ENCODE measurements at places on chromosomes 5 and 9. TPM values are rescaled to one million over a fixed set of nuclear protein-coding genes. Genes with fewer than 3 reads are reported as not detected.
A peak's percentile ranks its signal among the peaks of the same experiment; 100 is the strongest.

GRCh38 chr5:154296525-154297159, 106.1 kb downstream of the GALNT10 start:
- DNase-seq: peak; percentile 60

DNA sequence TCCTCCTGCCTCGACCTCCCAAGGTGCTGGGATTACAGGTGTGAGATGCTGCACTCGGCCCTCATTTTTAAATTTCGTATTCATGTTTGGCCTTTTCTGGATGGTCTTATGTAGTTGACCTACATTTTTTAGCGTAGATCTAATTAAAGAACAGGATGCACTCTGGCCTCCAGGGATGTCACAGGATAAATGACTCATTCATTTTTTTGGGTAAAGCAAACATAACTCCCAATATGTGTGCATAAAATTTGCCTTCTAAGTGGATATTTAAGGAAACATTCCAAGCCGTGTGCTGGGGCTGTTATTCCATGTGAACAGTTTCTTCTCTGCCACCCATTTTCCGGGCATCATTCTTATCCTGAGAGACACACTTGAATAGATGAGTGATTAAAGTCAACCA, 501.6 kb downstream of the IRX1 start:
- DNase-seq: no peak

- DNase-seq: no peak
These were observed 1.4 kb upstream of the NKD2 start for GRCh38 chr5:1007221-1007680.

PCBD2 gene
- 4.9 TPM for total RNA-seq

GRCh38 chr9:95874989-95875304, 544 bp upstream of the ERCC6L2 start:
- DNase-seq: peak; percentile 84

CARTPT gene
- total RNA-seq: 5.8 TPM

DNA sequence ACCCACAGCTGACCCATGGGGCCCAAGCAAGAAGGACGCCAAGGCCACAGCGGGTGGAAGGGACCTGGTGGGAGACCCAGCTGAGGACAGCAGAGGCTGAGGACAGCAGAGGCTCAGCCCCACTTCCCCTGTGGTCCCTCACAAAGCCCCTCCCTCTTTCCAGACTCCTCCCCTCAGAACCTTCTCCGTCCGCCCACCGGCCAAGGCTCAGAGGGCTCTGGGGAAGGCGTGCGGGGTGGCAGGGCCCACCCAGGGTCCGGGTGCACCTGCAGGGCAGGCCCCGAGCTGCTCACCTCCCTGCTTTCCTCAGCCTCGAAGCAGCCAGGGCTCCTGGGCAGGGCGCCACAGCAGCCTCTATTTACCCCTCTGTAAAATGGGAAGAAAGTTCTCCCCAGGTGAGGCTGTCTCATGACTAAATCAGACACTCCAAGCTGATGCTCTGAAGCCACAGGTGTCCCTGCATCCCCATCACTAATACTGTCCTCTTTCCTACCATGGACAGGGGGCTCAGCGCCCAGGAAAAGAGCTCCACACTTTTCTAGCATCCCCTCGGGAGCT, 137.9 kb upstream of the PPP1R26 start:
- DNase-seq: no peak

AGPAT2 gene
- total RNA-seq: 111 TPM

GRCh38 chr9:116323571-116323970, 170.0 kb downstream of the PAPPA start:
- DNase-seq: no peak

GRCh38 chr9:75181750-75182149, 93.4 kb downstream of the OSTF1 start:
- no peak for DNase-seq

EDIL3 gene
- total RNA-seq: 75.0 TPM

DNA sequence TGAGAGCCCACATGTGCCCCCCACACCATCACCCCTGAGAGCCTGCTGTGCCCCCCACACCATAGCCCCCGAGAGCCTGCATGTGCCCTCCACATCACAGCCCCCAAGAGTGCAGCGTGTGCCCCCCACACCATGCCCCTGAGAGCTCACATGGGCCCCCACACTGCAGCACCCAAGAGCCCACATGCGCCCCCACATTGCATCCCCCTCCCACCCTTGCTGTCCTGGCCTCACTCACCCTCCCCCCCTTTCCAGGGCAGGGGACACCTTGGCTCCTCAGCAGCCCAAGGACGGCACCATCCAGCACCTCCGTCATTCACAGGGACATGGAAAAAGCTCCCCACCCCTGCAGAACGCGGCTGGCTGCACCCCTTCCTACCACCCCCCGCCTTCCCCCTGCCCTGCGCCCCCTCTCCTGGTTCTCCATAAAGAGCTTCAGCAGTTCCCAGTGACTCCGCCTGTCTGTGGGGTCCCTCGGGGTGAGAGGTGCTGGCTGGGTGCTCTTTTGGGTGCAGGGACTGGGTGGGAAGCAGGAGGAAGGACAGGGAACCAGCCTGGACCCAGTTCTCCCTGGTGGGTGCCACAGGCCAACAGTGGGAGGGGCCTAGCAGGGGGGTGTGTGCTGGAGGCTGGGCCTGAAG, 5.0 kb downstream of the LCN1 start:
- peak; percentile 21 for DNase-seq

NTRK2 gene
- total RNA-seq: 2.2 TPM

- peak; percentile 81 for DNase-seq
These were observed 128.4 kb upstream of the TRPM3 start for GRCh38 chr9:71249729-71250317.

ZNF483 gene
- 29.7 TPM for total RNA-seq

OTULINL gene
- total RNA-seq: 17.9 TPM
